ENCODE measurements at places on chromosomes 1 and 21. TPM values are rescaled to one million over a fixed set of nuclear protein-coding genes. Genes with fewer than 3 reads are reported as not detected.

ARHGEF16 gene
- 0.78 TPM for polyA plus RNA-seq

AMY1B gene
- not detected for polyA plus RNA-seq

DNA sequence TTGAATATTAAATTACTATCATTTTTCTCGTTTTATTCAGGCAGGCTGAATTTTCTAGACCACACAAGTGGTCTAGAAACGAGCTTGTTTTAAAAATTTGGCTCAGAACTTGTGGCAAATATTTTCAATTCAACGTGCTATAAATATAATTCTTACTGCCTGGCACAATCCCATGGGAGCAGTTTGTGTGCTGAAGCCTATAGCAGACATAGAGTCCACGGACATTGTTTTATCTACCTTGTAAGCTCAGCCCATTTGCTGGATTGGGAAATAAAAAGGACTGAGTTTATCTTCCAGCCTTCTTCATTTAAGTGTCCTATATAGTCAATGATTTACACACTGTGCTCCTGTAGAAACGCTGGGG lies 103.4 kb downstream of the ZBTB18 start:
- no peaks in the 10 kb centered on the region for H3K36me3 ChIP-seq
- peaks cover 6% of the 10 kb centered on the region for H3K4me1 ChIP-seq
- H3K27ac ChIP-seq: no peak overlapping the region
- peaks cover 35% of the 10 kb centered on the region for H3K27me3 ChIP-seq
- no peak for DNase-seq

GRCh38 chr1:70727886-70728489 lies 316.9 kb downstream of the CTH start:
- no peak for DNase-seq
- H3K36me3 ChIP-seq: no peaks in the 10 kb centered on the region

- no peaks in the 10 kb centered on the region for H3K4me1 ChIP-seq
- H3K36me3 ChIP-seq: no peaks in the 10 kb centered on the region
- peaks cover 31% of the 10 kb centered on the region for H3K27me3 ChIP-seq
- no peak overlapping the region for H3K4me3 ChIP-seq
Observed at GRCh38 chr1:87170157-87170556, 158.5 kb upstream of the LMO4 start.

- DNase-seq: no peak
- no peaks in the 10 kb centered on the region for H3K36me3 ChIP-seq
- no peak overlapping the region for H3K4me3 ChIP-seq
- no peaks in the 10 kb centered on the region for H3K27me3 ChIP-seq
Observed at GRCh38 chr1:172845371-172845770, 186.5 kb downstream of the FASLG start.

DNA sequence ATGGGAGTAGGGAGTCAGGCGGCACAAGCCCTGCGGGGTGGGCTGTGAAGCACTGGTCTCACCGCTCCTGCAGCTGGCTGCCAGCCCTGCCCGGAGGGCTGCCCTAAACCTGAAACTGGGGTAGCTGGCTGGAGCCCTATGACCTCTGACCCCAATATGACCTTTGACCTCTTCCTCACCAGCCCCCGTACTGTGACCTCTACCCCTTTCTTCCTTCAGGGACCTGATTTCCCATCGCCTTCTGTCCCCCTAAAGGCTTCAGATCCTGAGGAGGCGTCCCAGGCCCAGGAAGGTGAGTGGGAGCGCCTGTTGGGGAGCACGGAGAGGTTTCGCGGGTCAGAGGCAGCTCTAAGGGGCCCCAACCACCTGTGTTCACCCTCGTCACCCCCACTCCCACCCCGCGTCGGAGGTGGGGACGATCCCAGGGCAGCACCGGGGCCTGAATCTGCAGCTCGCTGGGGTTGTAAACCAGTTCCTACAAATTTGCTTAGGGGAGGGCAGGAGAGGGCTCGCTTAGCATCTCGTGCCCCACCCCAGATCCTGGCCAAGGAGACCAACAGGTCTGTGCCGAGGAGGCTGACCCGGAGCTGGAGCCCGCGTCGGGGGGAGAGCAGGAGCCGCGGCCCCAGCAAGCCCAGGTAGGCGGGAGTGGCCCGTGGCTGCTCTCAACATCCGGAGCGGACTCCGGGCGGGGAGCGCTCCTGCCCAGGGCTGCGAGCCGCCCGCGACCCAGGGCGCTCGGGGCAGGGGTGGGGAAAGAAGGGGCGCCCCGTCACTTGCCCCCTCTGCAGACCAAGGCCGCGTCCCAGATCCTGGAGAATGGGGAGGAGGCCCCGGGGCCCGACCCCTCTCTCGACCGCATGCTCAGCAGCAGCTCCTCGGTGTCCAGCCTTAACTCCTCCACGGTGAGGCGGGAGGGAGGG lies 7.3 kb downstream of the SYTL1 start:
- no peak overlapping the region for H3K4me3 ChIP-seq
- peak overlapping the region; percentile 3 for H3K27ac ChIP-seq
- peaks cover 15% of the 10 kb centered on the region for H3K4me1 ChIP-seq
- DNase-seq: peak; percentile 86
- no peaks in the 10 kb centered on the region for H3K36me3 ChIP-seq
- H3K27me3 ChIP-seq: no peaks in the 10 kb centered on the region

- DNase-seq: no peak
- H3K4me3 ChIP-seq: no peak overlapping the region
- no peaks in the 10 kb centered on the region for H3K4me1 ChIP-seq
Observed at GRCh38 chr1:182672487-182672836, 11.9 kb downstream of the RGS8 start.

DNA sequence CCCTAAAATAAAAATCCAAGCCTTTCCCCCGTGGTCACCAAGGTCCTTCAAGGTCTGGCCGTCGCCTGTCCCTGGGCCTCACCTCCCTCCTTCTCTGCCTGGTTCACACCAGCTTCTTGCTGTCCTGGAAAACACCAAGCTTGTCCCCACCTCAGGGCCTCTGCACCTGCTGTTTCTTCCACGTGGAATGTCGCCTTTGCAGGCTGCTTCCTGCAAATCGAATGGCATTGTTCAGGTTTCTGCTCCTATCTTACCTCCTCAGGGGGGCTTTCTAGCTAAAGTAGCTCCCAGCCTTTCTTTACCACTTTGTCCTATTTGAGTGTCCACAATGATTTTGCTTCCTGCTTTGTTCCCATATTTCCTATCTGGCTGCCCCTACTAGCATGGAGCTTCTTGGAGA lies 3.3 kb upstream of the CASZ1 start:
- no peak overlapping the region for H3K27ac ChIP-seq
- no peaks in the 10 kb centered on the region for H3K36me3 ChIP-seq
- no peaks in the 10 kb centered on the region for H3K4me1 ChIP-seq
- H3K27me3 ChIP-seq: peaks cover 57% of the 10 kb centered on the region

GRCh38 chr1:4312024-4312423 lies 342.4 kb upstream of the AJAP1 start:
- H3K27me3 ChIP-seq: no peaks in the 10 kb centered on the region
- H3K36me3 ChIP-seq: no peaks in the 10 kb centered on the region
- no peaks in the 10 kb centered on the region for H3K4me1 ChIP-seq
- H3K27ac ChIP-seq: no peak overlapping the region

DNA sequence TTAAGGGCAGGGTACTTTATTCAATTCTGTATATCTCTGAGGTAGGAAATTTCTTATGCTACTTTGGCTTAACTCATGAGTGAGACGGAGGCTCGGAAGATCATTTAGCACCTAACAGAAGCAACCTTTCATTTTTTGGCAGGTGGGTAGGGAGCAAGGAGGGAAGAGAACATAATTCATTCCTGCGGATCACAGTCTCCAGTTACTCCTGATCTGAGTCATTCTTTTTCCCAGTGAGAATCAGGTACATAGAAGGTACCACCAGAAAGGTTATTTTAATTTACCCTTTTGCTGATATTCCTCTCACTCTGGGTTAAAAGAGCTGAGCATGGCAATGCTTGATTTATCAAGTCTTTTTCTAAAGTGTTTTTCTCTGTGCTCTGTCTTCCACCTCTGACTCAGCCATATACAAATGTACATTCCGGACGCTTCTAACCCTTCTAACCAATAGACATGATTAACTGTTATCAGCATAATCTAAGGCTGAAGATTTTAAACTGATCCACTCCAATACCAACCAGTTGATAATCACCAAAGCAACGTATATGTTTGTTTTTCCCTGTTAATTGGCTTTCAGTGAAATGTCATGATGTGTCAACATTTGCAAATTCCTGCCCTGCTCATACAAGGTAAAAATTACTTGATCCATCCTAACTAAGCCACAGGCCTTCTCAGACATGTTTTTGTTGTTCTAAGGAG lies 271.7 kb downstream of the DUSP10 start:
- DNase-seq: no peak
- H3K36me3 ChIP-seq: no peaks in the 10 kb centered on the region
- no peaks in the 10 kb centered on the region for H3K27me3 ChIP-seq
- no peak overlapping the region for H3K4me3 ChIP-seq
- no peak overlapping the region for H3K27ac ChIP-seq

DNA sequence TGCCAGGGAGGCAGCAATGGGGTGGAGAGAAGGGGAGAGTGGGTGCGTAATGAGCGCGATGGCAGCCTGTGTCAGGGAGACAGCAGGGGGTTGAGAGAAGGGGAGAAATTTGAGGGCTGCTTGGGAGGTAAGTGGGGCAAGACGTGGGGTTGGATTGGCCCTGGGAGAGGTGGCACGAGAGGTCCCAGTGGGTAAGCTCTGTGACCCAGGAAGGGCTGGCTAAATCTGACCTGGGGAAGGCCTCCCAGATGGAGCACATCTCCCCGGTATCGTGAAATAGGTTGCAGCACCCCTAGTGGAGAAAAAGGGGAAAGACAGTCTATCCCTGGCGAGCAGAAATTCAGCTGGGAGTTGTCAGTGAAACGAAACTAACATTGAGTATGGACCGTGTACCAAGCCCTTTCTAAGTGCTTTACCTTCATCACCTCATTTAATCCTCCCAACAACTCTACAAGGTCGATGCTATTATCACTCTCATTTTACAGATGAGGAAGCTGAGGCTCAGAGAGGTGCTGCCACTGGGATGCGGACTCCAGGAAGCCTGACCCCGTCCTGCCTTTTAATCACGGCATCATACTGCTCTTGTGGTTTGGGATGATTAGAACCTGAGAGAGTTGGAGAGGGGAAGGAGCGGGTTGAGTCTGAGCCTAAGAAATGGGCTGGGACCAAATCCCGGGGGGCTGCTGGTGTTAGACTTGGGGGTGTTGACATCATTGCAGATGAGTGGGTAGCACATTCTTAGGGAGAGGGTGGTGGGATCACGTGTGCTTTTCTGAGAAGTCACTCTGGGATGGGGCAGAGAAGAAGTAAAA lies 56.6 kb upstream of the RPL11 start:
- no peaks in the 10 kb centered on the region for H3K36me3 ChIP-seq
- 0 out of 3 replicates have a peak, but pooled peaks cover 3% of the 10 kb centered on the region for H3K27me3 ChIP-seq
- H3K27ac ChIP-seq: peak overlapping the region; percentile 35
- H3K4me3 ChIP-seq: peak overlapping the region; percentile 4
